Omental fat pad (tissue), 4 donors: ENCODE measurements at places on chromosomes 6 and 20.

GRCh38 chr6:90805619-90806155 is 218.8 kb upstream of the MAP3K7 start:
- DNase-seq: no peak

GRCh38 chr6:6772751-6773150 is 184.2 kb downstream of the LY86 start:
- no peak for DNase-seq

GRCh38 chr20:47181056-47181862 is 175.2 kb downstream of the ZMYND8 start:
- DNase-seq: no peak

DNA sequence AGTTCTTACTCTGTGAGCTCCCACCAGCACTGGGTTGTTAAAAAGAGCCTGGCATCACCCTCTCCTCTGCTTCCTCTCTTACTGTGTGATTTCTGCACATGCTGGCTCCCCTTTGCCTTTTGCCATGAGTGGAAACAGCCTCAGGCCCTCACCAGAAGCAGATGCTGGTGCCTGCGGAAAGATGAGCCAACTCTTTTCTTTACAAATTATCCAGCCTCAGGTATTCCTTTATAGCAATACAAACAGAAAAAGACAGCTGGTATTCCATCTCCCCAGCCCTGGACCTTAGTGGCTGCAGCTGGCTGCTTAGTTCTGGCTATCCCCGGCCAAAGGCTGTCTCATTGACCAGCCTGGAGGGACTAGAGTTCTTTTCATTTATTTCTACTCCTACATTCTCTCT is 129.1 kb downstream of the IMPG1 start:
- no peak for DNase-seq
